H9 (cell line): ENCODE measurements at places on chromosomes 7 and 10.

DNA sequence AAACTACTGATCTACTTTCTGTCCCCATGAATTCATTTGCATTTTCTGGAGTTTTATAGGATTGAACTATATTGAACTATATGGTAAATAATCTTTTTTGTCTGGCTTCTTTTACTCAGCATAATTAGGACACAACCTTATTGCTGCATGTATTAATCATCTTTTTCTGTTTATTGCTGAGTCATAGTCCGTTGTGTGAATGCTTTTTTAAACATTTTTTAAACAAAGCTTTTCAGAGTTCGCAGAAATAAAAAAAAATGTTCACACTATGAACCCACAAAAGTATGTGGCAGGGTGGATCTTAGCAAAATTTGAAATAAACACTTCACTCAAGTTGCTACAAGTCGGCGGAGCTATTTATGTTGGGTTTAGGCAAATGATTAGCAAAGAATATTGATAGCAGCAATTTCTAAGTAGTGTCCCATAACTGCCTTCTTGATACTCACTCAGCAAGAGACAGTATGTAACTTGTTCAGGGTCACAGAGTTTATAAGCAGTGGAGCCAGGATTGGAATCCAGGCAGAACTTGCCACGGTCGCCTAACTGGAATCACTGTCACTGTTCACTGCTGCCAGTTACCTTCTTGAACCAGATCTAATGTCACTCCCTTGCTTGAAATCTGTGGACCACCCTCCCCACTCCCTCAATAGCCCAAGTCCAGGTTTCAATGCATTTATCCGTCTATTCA is 5.6 kb downstream of the CH25H start:
- no peak for DNase-seq

DNA sequence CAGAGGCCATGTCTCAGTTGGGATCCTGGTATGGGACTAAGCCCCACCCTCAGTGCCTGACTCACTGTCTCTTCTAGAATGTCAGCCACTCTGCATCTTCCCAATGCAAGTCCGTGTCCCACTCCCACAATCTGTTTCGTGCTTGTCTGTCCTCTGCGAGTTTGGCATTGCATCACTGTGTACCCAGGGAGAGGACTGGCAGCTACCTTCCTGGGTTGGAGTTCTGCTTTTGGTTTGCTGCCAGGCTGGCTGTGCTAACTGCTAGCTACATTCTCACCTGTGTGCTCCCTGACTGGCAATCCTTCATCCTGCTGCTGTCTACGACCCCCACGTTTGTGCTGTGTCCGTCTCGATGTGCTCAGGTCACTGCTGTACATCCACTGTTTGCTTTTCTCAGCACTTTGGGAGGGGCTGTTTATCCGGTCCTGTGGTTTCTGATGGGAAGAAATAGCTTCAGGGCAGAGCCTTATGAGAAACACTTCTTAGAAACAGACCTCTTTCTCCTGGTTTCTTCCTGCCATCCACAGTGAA is 56.0 kb upstream of the GLI3 start:
- DNase-seq: no peak

DNA sequence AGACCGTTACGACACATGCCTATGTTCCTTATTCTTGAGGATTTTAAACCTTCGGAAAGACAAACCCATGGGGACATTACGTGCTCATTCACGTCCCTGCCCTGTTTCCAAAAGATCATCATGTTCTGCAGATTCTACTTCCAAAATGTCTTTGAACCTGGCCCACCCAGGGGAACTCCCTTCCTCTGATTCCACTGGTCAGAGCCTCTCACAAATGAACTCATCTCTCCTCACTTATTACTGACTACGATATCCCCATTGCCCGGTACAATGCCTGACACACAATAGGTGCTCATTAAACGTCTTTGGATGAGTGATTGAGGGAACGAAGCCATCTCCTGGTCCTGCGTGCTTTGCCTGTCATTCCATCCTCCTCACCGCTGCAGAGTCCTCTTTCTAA is 168.3 kb upstream of the RNF32 start:
- DNase-seq: no peak

GRCh38 chr7:39360766-39361165 is 205.4 kb upstream of the YAE1 start:
- no peak for DNase-seq

GRCh38 chr10:124719213-124719851 is 24.8 kb downstream of the FAM53B start:
- no peak for DNase-seq

DNA sequence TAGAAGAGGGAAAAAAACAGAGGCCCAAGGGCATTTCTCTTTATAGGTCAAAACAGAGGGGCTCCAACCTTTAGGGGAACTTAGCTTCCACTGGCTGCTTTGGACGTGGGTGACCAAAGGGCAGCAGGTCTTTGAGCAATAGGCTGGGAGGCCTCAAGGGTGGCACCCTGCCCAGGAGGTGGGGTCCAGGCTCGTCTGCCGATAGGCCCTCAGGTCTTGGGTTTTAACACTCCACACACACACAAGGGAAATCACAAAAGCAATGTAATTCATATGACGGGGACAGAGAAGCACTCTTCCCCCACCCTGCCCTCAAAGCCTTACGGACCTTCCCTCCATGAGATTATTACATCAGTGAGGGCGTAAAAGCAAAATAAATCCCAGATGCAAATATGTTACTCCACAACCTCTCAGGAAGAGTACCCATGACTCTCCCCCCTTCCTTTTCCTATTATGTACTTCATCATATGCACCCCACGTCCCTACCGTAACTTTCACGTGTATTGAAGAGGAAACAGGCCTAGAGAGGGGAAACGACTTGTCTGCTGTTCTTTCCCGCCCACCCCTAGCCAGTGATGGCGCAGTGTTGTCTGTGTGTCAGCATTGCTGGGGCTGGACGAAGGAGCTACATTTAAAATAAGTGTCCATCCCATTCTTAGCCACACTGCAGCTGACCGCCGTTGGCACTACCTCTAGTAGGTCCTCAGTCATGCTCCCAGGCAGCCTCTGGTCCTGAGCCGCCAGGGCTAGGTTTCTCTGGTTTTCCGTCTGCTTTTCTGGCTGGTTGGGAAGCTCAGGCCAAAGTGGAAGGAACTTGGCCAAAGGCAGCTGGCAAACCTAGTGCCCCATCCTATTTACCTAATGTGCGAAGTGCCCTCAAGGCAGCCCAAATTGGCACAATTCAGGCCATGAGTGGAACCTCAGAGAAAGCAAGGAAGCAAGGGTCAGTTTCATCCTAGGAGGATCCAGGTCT is 2.1 kb downstream of the PCBD1 start:
- no peak for DNase-seq

- DNase-seq: no peak
Observed at GRCh38 chr10:112332509-112333228, 41.2 kb upstream of the ACSL5 start.

- no peak for DNase-seq
Observed at GRCh38 chr10:1548596-1548995, 188.7 kb downstream of the ADARB2 start.

- DNase-seq: no peak
Observed at GRCh38 chr7:130367836-130368746, 12.2 kb upstream of the CPA1 start.

DNA sequence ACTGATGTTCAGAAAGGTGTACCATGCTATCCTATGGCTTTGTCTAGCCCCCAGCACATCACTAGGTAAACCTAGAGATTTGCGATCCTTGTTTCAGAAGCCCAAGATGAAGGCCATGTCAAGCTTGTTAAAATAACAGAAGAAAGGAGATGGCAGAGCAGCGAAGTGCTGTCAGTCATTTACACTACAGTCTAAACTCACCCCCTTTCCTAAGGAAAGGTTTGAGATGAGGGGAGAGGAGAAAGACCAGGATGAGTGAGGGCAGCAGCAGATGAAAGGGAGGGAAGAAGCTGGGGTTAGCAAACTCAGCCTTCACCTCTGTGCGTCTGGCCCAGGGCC is 74.8 kb downstream of the PROSER2 start:
- no peak for DNase-seq

DNA sequence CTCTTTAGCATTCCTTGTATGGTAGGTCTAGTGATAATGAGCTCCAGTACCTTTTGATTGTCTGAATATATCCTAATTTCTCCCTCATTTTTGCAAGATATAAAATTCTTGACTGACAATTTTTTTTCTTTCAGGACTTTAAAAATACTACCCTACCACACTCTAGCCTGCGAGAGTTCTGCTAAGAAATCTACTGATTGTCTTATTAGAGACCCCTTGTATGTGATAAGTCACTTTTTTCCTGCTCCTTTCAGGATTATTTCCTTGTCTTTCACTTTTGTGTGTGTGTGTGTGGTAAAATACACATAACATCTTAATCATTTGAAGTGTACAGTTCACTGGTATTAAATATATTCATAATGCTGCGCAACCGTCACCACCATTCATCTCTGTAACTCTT is 68.7 kb upstream of the PPP1R9A start:
- no peak for DNase-seq
